Glomerular endothelial cell (primary cell): ENCODE measurements at places on chromosomes 11 and 22.
A peak's percentile ranks its signal among the peaks of the same experiment; 100 is the strongest.

GRCh38 chr22:23529166-23530103 is 50.7 kb downstream of the IGLL1 start:
- DNase-seq, result no peak

DNA sequence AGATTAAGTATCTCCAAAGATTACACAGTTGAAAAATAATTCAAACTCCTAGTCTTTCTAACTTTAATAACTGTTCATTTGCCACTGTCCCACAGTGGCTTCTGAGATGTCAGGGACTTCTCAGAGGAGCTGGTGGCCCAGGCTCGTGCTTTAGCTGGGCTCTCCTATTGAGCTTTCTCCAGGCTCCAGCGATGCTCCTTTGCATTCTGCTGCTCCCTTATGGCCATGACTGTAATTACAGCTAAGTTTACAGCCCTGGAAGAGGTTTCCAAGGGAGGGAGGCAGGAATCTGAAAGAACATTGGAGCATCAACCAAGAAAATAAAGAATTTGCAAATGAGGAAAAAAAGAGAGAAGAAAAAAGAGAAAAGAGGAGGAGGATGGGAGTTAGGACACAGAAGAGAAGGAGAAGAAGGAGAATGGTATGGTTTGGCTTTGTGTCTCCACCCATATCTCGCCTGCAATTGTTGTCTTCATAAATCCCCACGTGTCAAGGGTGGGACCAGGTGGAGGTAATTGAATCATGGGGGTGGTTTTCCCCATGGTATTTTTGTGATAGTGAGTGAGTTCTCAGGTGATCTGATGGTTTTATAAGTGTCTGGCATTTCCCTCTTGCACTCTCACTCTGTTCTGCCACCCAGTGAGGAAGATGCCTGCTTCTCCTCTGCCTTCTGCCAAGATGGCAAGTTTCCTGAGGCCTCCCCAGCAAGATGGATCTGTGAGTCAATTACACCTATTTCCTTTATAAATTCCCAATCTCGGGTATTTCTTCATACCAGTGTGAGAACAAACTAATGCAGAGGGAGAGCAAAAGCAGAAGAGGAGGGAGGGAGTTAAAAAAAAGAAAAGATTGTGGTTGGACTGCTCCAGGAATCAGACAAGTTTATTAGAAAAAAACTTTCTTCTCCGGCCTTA is 857.0 kb downstream of the KCNA4 start:
- DNase-seq, result peak; percentile 75

DNA sequence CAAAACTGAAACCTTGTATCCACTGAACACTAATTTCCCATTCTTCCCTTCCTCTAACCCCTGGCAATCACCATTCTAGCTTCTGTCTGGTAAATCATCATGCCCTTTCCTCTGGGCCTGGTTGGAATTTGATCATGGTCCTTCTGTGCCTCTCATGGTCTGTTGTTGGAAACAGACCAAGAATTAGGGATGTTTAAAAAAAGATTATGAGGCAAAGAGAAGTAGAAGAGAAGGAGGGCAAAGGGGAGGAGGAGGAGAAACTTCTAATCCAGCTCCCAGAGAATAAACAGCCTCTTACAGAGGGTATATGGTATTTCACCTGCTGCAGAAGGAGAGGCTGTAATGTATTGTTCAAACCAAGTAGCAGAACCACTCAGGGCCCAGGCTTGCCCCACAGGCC is 10.6 kb downstream of the BCO2 start:
- DNase-seq, result no peak

DNA sequence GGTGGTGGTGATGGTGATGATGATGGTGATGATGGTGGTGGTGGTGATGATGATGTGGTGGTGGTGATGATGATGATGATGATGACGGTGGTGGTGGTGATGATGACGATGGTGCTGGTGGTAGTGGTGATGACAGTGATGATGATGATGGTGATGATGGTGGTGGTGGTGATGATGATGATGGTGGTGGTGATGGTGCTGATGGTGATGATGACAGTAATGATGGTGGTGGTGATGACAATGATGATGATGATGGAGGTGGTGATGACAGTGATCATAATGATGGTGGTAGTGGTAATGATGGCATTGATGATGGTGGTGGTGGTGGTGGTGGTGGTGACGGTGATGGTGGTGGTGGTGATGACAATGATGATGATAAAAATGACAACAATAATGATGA is 52.1 kb upstream of the ANO1 start:
- no peak for DNase-seq

GRCh38 chr11:19905280-19905853 is 192.7 kb downstream of the NAV2 start:
- no peak for DNase-seq

- DNase-seq, result no peak
These were observed 35.6 kb downstream of the SERPINH1 start for GRCh38 chr11:75597636-75598035.

- no peak for DNase-seq
These were observed 24.1 kb upstream of the SUSD2 start for GRCh38 chr22:24156913-24157821.

DNA sequence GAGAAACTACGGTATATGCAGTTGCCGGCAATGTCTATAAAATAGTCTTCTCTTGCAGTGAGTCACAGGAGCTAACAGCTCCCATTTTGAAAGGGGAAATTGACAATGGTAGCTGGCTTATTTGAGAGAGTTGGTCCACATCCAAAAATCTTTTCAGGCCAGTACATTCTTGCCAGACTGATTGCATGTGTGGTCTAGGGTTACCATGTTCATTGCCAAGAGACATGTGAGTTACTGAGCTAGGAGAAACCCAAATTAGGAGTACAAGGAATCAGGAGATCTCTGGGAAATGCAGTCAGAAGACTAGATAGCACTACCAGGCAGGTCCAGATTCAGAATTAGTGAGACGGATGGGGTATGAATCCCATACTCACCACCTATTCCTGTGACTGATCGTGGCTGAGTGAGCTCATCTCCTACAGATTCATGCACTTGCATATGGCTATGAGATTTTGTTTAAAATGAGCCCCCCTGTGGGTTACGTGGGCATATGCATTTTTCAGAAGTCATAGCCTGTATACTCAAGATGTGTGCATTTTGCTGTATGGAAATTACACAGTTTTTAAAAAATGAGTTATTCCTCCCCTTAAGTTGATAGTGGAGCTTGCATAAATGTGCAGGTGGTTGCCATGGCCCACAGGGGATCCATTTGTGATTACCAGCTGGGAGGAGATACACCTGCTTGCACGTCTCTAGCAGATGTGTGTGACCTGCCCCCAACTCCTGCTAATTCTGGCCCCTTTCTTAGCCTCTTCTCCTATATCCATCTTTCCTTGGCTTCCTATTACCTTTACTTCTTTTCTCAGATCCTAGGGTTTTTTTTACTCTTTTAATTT is 102.7 kb downstream of the COMMD9 start:
- DNase-seq, result no peak

GRCh38 chr11:1041149-1041467 is 4.6 kb upstream of the MUC6 start:
- no peak for DNase-seq

- DNase-seq, result no peak
These were observed 3.9 kb downstream of the UCP3 start for GRCh38 chr11:74004759-74005615.

DNA sequence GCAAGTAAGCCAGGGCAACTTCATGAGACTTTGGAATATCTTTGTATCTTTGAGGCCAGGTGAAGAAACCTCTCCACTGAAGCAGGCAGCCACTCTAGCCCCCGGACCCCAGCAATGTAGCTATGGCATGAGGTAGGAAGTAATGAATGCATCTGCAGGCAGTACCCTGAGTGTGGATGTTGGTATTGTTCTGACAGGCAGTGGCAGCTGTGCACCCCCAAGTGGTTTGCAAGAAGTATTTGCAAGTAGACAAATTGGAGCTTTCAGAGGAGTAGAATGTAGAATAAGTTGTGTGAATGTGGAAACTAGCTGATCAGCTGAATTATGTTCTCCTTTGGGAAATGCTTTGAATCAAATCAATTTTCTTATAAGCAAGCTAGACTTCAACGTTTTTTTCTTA is 194.4 kb upstream of the PGR start:
- no peak for DNase-seq

GRCh38 chr22:39224550-39224949 is 20.2 kb downstream of the PDGFB start:
- no peak for DNase-seq

DNA sequence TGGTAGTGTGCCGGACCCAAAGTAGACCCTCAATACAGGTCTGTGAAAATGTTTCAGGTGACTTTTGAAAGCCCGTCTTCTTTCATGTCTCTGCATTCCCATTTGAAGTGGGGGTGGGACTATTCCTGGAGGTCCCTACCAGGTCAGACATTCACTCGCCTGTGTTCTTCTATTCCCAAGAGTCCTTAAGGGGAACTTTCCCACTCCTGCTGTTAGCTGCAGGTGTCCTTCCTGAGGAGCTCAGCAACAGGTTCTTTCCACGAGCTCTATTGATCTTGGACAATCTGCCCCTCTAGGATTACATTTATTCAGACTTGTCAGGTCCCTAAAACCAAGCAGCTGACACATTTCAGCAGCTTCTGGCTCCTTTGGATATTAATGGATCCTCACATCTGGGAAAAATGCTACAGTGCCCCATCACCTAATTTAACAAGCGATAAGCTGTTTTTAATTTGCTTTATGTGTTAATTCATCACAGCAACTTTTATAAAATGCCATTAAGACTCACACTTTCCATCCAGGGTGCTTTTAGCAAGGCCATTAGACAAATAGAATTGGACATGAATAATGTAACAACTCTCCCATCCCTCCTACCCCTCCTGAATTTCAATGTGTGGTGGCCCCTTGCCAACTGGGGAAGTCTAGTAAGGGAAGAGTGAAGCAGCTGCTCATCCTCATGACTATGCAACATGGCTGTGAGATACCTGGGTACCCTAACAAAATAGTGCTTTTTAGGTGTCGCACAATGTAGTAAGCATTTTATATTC is 259.5 kb upstream of the CCDC90B start:
- no peak for DNase-seq

- no peak for DNase-seq
These were observed 78.7 kb downstream of the ENTHD1 start for GRCh38 chr22:39814899-39815298.

GRCh38 chr11:114472661-114473060 is 33.4 kb downstream of the REXO2 start:
- DNase-seq, result no peak

GRCh38 chr22:30866811-30867271 is 101.7 kb downstream of the MORC2 start:
- peak; percentile 84 for DNase-seq

- no peak for DNase-seq
These were observed 9.6 kb upstream of the TP53I11 start for GRCh38 chr11:44960200-44960845.

GRCh38 chr11:820655-821511 is 2.2 kb downstream of the PNPLA2 start:
- no peak for DNase-seq

DNA sequence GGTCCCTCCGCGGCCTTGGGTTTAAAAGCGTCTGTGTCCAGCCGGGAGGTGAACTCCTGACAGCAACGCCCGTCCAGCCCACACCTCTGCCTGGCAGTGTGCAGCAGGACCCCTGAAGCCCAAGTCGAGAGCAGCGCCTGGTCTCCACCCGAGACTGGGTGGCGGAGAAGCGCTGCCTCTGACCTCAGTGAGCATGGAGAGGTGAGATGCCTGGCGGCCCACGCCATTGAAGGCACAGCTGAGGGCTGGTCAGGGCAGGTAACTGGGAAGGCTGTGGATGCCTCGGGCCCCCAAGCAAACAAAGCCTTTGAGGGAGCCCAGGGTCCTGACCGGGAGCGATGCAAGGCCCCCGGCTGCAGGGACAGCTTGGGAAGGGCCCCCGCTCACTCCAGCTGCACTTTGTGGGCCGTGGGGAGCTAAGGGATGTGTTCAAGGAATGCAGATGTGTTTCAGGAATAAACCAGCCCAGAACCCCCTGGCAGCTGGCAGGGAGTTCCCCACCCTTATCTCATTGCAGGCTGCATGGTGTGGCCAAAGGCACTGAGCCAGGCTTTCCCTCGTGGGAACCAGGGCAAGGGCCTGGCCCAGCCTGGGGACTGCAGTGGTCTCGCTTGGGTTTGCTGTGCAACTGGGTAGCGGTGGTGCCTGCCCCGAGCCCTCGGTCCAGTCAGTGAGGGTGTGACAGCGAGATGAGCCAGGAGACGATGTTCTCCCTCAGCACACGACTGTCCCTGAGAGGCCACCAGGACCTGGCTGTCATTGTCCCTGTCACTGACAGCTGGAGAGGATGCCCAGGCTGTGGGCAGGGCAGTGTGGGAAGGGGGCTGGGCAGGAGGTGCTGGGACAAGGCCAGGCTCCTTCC is 92.5 kb downstream of the WNT7B start:
- DNase-seq, result no peak

DNA sequence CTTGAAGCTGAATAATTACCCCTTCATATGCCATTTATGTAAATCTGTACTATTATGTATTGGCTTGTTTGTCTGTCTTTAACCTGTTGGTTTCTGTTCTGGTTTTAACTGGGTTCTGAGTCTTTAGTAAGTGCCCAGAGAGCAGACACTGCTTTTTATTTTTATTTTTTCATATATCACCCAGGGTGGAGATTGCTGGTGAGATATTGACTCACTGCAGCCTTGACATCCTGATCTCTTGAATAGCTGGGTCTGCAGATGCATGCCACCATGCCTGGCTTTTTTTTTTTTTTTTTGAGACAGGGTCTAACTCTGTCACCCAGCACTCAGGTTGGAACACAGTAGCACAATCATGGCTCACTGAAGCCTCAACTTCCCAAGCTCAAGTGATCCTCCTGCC is 19.4 kb downstream of the GRAMD1B start:
- no peak for DNase-seq

- no peak for DNase-seq
These were observed 59.2 kb downstream of the DEUP1 start for GRCh38 chr11:93389737-93390136.

GRCh38 chr11:63814383-63814736 is 1.1 kb downstream of the SPINDOC start:
- DNase-seq, result no peak

DNA sequence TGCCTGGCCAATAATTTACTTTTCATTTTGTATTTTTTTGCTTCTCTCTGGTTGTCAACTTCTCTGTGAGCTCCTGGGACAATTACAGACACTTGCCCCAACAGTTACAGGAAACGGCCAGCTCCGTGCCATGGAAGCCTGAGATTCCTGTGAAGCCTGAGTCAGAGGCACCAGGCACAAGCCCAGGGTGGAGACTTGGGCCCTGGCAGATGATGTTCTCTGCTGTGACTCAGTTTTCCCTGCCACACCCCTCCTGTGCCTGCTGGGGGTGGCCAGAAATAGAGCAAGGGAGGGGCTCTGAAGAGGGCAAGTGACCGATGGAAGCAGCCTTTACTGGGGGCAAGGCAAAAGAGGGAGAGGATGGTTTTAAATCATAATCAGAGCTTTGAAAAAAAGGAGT is 4.9 kb downstream of the ATP5MGL start:
- no peak for DNase-seq
